ENCODE measurements at places on chromosomes 6 and 20. TPM values are rescaled to one million over a fixed set of nuclear protein-coding genes. Genes with fewer than 3 reads are reported as not detected.

The EDN3 gene
- 0.11 TPM for total RNA-seq

The AKAP12 gene
- total RNA-seq = 5.0 TPM

The SOX18 gene
- total RNA-seq = not detected

The ENPP5 gene
- total RNA-seq = 0.23 TPM

All from activated CD4-positive, alpha-beta T cell treated with anti-CD3 and anti-CD28 coated beads for 36 hours (primary cell).